ENCODE measurements at places on chromosomes 6 and 20. TPM values are rescaled to one million over a fixed set of nuclear protein-coding genes. Genes with fewer than 3 reads are reported as not detected.

GJA10 gene
- not detected for total RNA-seq

FERMT1 gene
- total RNA-seq, result 4.9 TPM

BCAS1 gene
- under 0.01 TPM for total RNA-seq

SDHAF4 gene
- total RNA-seq, result 5.7 TPM

DDR1 gene
- total RNA-seq, result 21.1 TPM

DNAH8 gene
- total RNA-seq, result under 0.01 TPM

SRSF12 gene
- not detected for total RNA-seq

SLC26A8 gene
- total RNA-seq, result not detected

PRDM13 gene
- total RNA-seq, result not detected

SLPI gene
- total RNA-seq, result 2.8 TPM

GTSF1L gene
- not detected for total RNA-seq

ASXL1 gene
- 26.5 TPM for total RNA-seq

TBC1D20 gene
- 33.9 TPM for total RNA-seq

PRKN gene
- 4.0 TPM for total RNA-seq

HSPA12B gene
- total RNA-seq, result 1.9 TPM

GNMT gene
- total RNA-seq, result 0.77 TPM

TINAG gene
- total RNA-seq, result not detected
